ENCODE measurements at places on chromosomes 7 and 10.

DNA sequence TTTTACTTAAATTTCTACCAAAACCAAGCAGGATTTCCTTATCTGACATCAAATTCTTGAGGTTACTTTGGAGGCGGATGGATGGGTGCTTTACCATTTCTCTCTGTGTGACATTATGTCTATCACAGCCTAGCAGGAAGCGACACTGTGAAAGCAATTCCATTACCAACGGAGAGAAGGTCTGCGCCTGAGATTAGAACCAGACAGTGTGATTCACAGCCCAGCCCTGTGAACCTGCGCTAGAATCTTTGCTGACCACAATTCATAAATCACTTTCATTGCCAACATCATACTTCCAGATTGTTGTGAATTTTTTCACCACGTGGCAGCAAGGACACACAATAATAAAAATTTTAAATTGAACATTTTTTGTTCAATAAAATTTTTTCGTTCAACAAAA is 126.5 kb downstream of the CUBN start:
- DNase-seq: peak; percentile 66

DNA sequence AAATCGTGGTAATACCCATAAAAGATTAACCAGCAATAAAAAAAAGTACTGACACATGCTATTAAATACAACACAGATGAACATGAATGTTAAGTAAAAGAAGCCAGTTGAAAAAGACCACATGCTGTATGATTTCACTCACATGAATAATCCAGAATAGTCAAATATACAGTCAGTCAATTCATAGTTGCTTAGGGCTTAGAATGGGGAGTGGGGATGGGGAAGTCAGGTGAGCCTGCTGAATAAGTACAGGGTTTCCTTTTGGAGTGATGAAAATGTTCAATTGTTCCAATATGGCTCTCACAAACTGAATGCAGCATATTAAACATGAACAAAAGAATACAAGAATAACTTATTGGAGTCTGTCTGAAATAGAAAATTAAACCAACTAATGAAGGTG is 1.8 kb downstream of the COA1 start:
- no peak for DNase-seq

DNA sequence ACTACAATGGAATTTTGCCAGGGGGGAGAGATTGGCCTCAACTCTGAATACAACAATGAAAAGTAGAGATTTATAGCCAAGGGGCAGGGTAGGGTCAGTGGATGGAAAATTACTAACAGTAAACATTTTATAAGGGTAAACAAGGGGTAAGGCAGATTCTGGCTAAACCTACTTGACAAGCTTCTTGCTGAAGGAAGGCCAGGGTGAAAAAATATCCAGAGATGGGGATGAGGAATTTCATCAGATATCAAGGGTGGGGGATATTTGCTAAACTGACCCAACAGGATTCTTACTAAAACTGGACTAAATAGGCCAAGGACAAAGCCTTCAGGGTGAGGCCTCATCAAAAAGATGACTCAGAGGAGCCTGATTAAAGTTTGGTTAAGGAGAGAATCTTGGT is 156.3 kb downstream of the RTKN2 start:
- DNase-seq: no peak

DNA sequence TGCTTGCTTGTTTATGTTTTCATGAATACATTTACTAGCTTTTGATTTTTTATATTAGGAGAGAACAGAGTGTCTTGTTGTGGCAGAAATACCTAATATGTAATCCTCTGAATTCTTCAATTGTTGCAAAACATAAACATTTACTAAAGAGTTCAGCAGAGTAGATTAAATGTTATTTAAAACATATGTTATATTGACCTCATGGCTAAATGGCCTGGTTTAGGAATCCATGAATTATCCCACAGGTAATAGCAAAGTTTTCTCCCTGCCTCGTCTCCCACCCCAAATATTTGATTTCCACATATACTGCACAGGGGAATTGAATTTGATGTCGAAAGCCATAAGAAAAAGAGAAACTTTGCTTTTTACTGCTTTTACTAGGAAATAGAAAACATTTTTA is 111.8 kb downstream of the ADK start:
- DNase-seq: no peak

DNA sequence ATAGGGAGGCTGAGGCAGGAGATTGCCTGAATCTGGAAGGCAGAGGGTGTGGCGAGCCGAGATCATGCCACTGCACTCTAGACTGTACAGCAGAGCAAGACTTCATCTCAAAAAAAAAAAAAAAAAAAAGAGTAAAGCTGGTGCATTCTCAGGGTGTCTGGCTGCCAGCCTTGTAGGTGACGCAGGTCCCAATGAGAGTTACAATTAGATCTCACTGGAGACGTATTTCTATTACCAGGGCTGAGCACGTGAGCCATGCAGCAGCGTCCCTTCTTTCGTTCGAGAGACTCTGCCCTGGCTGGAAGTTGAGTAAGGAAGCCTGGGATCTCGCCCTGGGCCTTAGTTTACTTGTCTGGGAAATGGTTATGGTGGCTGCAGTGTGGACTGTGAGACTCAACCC is 22.4 kb upstream of the ZMIZ1 start:
- no peak for DNase-seq

DNA sequence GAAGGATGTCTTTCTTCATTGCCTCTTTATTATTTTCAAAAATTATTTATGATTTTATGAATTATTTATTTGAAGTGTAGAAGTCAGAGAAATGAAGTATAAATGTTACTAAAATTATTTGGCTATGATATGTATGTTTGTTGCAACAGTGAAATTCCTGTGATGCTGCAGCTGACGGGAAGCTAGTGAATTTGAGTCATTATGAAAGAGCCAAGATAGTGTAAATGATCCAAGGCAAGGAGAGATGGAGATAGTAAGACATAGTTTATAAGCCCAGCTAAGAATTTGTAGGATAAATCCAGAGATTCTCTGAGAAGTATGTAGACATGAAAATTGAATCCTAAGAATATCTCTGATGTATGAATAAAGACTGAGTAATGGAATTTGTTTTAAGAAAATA is 30.8 kb downstream of the CASD1 start:
- DNase-seq: no peak
